ENCODE measurements at places on chromosomes 7 and 10. TPM values are rescaled to one million over a fixed set of nuclear protein-coding genes. Genes with fewer than 3 reads are reported as not detected.

The MBL2 gene
- total RNA-seq: not detected

The BHLHA15 gene
- total RNA-seq: 0.87 TPM

The CLDN3 gene
- total RNA-seq: not detected

The NKX1-2 gene
- total RNA-seq: not detected

The SPDYE1 gene
- not detected for total RNA-seq

The RP9 gene
- 8.3 TPM for total RNA-seq

The PVRIG gene
- not detected for total RNA-seq

The GRM8 gene
- total RNA-seq: not detected

The UTF1 gene
- not detected for total RNA-seq

The ABCB4 gene
- not detected for total RNA-seq

The ZCCHC24 gene
- total RNA-seq: 4.8 TPM

The AKR1C3 gene
- 438 TPM for total RNA-seq

The C10orf62 gene
- not detected for total RNA-seq

The SMURF1 gene
- total RNA-seq: 13.3 TPM

The ZNF722 gene
- total RNA-seq: not detected

The C7orf33 gene
- not detected for total RNA-seq

The PHTF2 gene
- total RNA-seq: 19.5 TPM

The FKBP6 gene
- total RNA-seq: not detected

The KAZALD1 gene
- 0.54 TPM for total RNA-seq

The GPNMB gene
- 0.09 TPM for total RNA-seq

The WASHC2C gene
- total RNA-seq: 30.5 TPM

The NPY4R2 gene
- not detected for total RNA-seq

The CHAT gene
- total RNA-seq: not detected

The SAMD8 gene
- total RNA-seq: 35.9 TPM

All from dermis lymphatic vessel endothelial cell (primary cell).